ENCODE measurements at places on chromosomes 4 and X.
A peak's percentile ranks its signal among the peaks of the same experiment; 100 is the strongest.

- no peak for DNase-seq
Observed at GRCh38 chrX:20284992-20285391, 18.3 kb upstream of the RPS6KA3 start.

DNA sequence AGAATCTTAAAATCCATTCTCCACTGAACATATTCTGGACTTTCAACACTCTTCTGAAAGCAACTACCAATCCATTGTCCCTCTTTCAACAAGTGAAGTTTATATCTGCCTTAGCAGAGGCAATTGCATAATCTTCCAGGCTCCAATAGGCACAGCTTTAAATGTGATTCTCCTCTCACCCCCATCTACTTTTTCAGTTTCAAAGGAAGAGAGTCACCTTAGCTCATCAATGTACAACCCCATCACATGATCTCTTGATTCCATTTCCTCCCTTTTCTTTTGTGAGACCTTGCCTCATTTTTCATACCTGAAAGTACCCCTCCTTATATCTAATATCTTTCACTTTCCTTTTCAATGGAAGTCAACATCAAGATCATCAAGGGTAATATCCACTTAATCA lies 921.7 kb upstream of the EPHA5 start:
- DNase-seq, result no peak

DNA sequence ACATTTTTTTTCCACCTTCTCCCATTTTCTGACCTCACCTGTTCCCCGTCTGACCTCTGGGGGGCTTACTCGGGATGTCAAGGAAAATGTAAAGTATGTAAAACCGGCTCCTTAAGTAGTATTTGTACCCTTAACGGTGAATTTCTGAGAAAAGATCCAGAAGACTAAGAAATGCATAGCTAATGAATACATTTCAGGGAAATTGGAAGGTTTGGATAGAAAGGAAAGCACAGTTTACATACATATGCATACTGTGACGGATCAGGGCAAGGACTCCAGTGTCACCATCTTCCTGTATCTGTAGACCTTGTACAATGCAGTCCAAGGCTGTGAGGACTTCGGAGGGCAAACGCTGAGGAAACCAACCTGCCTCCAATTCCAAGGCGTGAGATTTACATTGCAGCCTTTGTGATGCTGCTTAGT lies 2185.9 kb upstream of the TENM3 start:
- peak; percentile 68 for DNase-seq

GRCh38 chr4:90845777-90846176 lies 718.6 kb downstream of the CCSER1 start:
- no peak for DNase-seq

GRCh38 chr4:121778991-121779628 lies 14.1 kb upstream of the SMIM43 start:
- no peak for DNase-seq

DNA sequence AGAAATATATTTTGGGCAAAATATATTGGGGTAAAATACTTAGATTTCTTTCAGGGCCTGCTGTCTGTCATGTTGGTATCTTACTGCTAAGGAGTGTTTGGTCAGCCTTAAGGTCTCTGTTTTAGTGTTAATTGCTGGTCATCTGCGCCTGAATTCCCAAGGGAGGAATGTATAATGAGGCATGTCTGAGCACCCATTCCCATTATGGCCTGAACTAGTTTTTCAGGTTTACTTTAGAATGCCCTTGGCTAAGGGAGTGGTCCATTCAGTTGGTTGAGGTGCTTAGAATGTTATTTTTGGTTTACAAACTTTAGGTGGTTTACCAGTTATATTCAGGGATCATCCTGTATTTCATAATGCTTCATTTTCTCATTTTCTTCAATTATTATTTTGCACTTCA lies 125.9 kb downstream of the CFAP299 start:
- no peak for DNase-seq

- DNase-seq, result no peak
Observed at GRCh38 chr4:155603360-155603891, 63.2 kb upstream of the GUCY1A1 start.

GRCh38 chr4:179817317-179817716 lies 2375.1 kb upstream of the AGA start:
- DNase-seq, result peak; percentile 14

DNA sequence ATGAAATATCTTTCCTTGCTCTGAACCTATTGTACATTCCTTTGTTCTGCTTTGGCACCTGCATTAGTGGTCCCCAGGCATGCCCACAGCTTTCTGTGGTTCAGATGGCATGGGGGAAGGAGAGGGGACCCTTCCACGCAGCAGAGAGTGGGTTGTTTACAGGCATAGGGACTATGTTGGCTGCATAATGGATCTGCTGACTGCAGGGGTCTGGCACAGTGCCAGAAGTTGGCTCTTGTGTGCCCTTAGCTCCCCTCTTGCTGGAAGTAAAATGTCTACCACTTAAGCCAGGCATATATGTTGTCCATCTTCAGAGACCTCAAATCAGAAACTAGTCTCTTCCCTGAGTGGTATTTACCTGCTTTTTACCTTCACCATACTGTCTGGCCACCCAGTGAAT lies 651.9 kb upstream of the PCDH7 start:
- DNase-seq, result no peak

Measured in KBM-7 (cell line).